ENCODE measurements at places on chromosomes 2 and 18. TPM values are rescaled to one million over a fixed set of nuclear protein-coding genes. Genes with fewer than 3 reads are reported as not detected.

Gene CIDEA
- total RNA-seq, result 5.5 TPM

Gene MOGAT1
- not detected for total RNA-seq

Gene POMC
- total RNA-seq, result 0.07 TPM

Gene SLC20A1
- total RNA-seq, result 105 TPM

Gene HRH4
- 0.21 TPM for total RNA-seq

Gene MLPH
- total RNA-seq, result 1.4 TPM

Gene ARHGEF33
- total RNA-seq, result 0.21 TPM

Gene HOXD13
- total RNA-seq, result not detected

Gene AQP12A
- not detected for total RNA-seq

Gene KYNU
- total RNA-seq, result 61.0 TPM

Gene MARCHF4
- total RNA-seq, result under 0.01 TPM

Gene GULP1
- total RNA-seq, result 38.7 TPM

Gene DNAJC5G
- not detected for total RNA-seq

Gene PDCD1
- total RNA-seq, result not detected

Gene NPHP1
- 1.4 TPM for total RNA-seq

Gene HDLBP
- 1,081 TPM for total RNA-seq

Gene EGR4
- not detected for total RNA-seq

Gene C1GALT1C1L
- total RNA-seq, result under 0.01 TPM

Gene CYB5A
- total RNA-seq, result 66.2 TPM

Gene PLGLB2
- 1.5 TPM for total RNA-seq

Gene CERS6
- 52.6 TPM for total RNA-seq

Gene FOXD4L1
- under 0.01 TPM for total RNA-seq

Gene CLEC4F
- not detected for total RNA-seq

Gene FANCL
- 10.6 TPM for total RNA-seq

Gene NYAP2
- total RNA-seq, result under 0.01 TPM

Gene B3GNT7
- 1.3 TPM for total RNA-seq

Gene PUM2
- 61.2 TPM for total RNA-seq

Gene ALPG
- total RNA-seq, result not detected

Gene KCTD1
- total RNA-seq, result 14.4 TPM
